ENCODE measurements at places on chromosomes 7 and 10.

DNA sequence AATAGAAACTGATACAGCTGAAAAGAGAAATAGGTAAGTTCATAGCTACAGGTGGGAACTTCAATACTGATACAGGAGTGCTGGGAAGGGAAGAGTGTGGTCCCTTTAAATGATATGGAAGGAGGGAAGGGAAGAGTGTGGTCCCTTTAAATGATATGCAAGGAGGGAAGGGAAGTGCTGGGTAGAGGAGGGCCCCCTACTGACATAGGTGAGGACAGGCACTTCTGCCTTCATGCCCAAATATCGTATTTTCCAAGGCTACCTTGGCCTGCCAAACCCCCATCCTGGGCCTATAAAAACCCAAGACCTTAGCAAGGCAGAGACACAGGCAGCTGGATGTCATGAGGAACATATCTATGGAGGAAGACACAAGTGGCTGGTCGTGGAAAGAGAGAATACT lies 92.3 kb downstream of the MAGI2 start:
- DNase-seq, result no peak

DNA sequence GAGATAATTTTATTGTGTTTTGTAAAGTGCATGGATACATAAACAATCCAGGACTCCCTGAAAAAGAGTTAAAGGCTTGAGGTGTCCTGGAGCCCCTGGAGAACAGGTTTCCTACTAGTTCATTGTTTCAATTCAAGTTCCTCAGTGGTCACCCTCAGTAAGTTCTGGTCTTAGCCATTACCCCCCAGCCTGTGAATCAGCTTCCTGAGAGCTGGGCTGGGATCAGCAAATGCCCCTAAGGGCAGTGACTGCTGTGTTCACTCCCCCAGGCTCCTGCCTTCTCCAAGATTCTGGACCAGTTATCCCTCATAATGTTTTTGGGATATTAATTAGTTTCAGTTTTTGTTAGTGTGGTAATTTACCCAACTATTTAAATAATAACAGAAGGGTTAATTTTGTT lies 151.6 kb upstream of the PRSS58 start:
- no peak for DNase-seq

GRCh38 chr7:78768859-78769258 lies 684.6 kb downstream of the MAGI2 start:
- no peak for DNase-seq

DNA sequence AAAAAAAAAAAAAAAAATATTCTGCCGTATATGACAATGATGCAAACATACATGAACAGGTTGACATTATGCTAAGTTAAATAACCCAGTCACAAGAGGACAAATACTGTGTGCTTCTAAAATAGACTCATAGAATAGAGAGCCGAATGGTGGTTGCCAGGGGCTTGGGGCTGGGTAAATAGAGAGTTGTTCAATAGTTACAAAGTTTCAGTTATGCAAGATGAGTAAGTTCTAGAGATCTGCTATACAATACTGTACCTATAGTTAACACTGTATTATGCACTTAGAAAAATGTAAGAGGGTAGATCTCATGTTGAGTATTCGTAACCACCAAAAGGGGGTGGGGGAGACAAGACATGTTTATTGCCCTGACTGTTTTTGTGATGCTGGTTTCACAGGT lies 77.1 kb upstream of the GNAI1 start:
- DNase-seq, result no peak

DNA sequence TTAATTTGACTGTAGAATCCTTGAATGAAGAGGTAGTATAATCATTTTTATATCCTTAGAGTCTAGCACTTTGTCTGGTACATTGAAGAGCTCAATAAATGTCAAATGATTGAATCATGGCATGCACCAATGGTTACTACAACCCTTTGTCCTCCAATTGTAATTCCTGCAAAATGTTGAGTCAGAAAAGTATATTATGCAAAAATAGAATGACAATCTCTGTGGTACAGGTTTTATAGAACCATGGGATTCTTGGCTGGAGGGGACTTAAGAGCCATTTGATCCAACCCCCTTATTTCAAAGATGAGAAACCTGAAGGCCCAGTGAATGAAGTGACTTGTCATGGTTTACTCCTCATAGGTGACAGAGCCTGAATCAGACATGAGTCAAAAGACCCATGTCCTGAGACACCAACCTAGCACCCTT lies 30.9 kb upstream of the SMKR1 start:
- DNase-seq, result no peak

GRCh38 chr7:608361-608760 lies 88.7 kb upstream of the PDGFA start:
- no peak for DNase-seq

DNA sequence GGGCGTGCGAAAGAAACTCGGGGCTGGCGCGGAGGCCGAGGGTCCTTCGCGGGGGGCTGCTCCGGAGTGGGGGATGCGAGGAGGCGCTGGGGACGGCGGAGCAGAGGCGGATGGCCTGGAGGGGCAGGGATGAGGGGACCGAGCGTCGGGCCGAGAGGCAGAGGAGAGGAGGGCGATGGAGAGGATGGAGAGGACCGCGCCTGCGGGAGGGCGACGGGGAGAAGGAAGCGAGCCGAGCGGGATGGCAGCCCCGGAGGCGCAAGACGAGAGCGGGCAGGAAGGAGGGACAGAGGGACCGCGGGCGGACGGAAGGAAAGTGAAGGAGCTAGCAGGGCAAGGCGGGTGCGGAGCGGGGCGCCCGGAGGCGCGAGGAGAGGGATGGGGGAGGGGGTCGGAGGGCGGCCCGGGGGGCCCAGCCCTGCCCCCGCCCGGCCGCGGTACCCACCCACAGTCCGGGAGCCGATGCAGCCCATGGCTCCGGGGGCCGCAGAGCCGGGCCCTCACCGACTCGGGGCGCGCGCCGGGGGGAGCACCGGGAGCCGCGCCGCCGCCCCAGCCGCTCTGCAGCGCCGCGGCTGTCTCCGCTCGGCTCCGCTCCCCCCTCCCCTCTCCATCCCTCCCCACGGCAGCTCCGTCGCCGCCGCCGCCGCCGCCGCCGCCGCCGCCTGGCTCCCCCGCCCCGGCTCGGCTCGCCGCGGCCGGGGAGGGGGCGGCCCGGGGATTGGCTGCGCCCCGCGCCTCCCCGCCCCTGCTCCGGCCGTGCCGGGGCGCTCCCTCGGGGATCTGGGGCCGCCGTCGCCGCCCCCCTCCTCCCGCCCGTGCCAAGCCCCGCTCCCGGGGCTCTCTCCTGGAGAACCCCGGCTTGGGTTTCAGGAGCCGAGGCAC lies at the start of gene FAM131B:
FAM131B (minus strand) TSS at position 583 of the 885 bp plus-strand sequence; CDS start at position 473, 110 bp downstream.
- DNase-seq, result no peak

- DNase-seq, result no peak
These were observed 4.7 kb downstream of the FAS start for GRCh38 chr10:88995156-88995876.

DNA sequence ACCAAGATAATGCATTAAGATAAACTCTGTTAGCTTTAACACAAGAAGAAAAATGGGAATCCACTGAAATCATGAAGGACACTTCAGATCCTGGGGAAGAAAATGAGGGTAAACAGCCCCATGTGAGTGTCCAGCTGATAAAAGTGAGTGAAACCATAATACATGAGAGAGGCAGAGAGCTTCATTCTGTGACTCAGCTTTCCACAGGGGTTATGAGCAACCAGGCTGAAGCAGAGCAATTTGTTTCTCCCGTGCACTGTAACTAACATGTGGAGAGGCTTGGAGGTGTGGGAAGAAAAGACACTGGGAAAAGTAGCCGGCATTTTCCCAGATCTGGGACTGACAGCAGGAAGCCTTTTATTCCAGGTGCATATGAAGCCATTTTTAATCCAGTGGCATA lies 971.7 kb downstream of the ANKRD7 start:
- DNase-seq, result no peak

GRCh38 chr10:60389413-60390025 lies at the start of gene ANK3:
Gene ANK3 (minus strand): TSS chr10:60389875. CDS start chr10:60389538, 337 bp downstream.
- no peak for DNase-seq

GRCh38 chr7:100367676-100368613 lies 5.3 kb upstream of the PILRA start:
- no peak for DNase-seq

DNA sequence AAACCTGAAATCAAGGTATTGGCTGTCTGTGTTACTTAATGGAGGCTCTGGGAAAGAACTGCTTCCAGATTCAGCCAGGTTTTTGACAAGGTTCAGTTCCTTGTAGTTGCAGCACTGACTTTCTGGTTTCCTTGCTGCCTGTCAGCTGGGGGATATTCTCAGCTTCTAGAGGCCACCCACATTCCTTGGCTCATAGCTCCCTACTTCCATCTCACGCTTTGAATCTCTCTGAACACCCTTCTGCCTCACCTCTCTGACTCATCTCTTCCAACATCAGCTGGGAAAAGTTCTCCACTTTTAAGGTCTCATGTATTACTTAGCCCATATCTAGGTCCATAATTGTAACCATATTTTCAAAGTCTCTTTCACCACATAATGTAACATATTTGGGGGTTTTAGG lies 22.9 kb upstream of the GPR22 start:
- no peak for DNase-seq

DNA sequence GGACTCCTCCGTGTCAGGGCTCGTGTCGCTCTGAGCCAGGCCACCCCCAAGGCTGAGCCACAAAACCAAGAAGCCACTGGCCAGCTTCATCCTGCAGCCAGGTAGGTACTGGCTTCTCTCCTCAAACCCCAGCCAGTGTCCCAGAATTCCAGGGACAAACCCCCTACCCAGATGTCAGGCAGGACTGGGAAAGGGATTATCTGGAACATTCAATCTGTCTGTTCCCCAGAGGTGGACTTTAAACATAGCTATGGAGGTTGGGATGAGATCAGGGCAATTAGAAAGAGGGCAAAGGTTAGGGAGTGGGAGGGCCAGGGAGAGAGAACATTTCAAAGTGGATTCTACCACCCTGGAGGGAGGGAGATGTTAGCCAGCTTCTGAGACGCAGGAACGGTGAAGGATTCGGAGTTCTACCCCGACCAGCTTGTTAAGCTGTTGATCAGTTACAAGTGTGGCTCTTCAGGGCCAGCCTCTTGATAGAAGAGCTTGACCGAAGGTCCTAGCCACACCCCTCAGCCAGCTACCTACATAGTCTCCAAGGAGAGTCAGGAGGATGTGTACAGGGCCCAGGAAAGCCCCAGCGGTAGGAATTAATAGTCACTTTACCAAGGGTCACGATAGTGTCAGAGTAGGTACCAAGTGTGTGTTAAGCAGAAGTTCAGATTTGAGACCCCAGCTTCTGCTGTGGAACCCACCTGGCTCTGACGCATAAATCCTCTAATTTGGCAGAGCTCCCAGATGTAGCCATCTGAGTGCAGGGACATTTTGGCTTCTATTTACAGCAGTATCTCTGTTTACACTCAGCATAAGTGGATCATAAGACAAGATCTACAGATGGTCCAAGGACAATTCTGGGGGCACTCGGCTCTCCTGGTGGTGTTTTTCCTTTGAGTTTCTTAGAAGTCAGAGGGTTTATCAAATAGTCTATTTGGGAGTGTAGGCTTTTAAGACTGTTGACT lies at the start of gene PLA2G12B:
PLA2G12B (minus strand) TSS at position 211 of the 959 bp plus-strand sequence; CDS start at position 90, 121 bp downstream.
- DNase-seq, result no peak

GRCh38 chr10:88853155-88853881 lies 1.7 kb upstream of the ANKRD22 start:
- no peak for DNase-seq

DNA sequence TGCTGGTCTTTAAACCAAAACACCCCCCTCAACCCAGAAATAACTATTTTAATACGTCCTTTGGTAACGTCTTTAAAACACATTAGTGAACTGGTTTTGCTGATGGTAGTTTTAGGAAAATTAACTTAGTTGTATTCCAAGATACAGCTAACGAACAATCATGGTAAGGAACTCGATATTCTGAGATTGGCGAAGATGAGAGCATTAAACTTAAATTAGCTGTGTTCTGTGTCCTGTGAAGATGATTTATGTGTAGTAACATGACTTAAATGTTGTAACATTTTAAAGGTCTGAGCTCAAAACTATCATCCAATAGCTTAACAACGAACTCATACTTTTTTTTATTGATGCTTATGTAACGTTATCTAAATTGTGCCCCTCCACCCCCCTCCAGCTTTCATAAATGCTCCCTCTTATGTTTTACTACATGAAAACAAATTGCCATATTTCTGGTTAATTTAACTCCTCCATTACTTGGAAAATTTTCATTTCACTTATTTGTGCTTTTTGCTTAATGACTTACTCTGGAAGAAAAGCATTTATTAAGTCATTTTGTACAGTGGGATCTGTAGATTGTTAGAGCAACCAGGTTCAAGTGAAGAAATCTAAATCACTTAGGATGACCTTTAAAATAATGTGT lies 1.7 kb downstream of the SDK1 start:
- DNase-seq, result no peak

GRCh38 chr7:71706597-71706975 lies 574.6 kb downstream of the GALNT17 start:
- no peak for DNase-seq

- DNase-seq, result no peak
These were observed 44.5 kb downstream of the ICA1 start for GRCh38 chr7:8217200-8218068.

- no peak for DNase-seq
These were observed 18.7 kb downstream of the ASB13 start for GRCh38 chr10:5647507-5648240.

- no peak for DNase-seq
These were observed 1.5 kb upstream of the ANTXRL start for GRCh38 chr10:46285300-46285699.

- DNase-seq, result no peak
These were observed 413.8 kb downstream of the KCNMA1 start for GRCh38 chr10:77223526-77224460.

- DNase-seq, result no peak
These were observed 245.7 kb downstream of the WDR11 start for GRCh38 chr10:121096617-121097431.

DNA sequence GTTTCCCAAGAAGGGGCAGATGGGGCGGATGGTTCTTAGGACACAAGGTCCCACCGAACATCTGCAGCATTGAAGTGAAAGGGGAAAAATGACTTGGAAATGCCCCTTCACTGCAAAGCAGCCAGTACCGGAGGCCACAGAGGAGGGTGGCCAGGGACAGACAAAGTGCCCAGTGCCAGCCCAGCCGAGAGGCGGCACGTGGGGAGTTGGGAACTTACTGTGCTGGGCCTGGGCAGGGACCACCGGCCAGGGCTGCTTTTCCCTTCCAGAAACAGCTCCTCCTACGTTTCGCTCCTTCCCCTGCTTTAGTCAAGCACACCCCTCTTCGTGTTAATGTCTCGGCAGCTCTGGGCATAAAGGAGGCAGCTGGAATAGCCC lies 129.2 kb downstream of the TNS3 start:
- DNase-seq, result no peak

- no peak for DNase-seq
These were observed 351.8 kb downstream of the INHBA start for GRCh38 chr7:41351091-41351490.

DNA sequence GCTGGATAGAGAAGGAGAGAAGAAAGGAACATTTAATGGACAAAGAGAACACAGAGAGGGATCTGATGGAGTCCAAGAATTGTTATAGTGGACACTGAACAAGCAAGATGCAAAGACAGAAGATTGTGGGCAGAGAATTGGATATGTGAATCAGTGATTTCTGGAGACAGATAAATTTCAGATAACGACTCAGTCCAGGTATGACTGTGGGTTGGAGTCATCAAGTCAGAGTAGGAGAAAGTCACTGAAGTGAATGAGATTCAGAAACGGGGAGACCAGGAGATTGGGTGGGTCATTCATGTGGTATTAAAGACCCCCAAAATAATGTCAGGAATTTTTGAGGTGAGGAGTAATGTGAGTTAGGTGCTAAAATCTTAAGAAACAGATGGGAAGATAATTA lies 23.0 kb downstream of the ASB4 start:
- no peak for DNase-seq
